ENCODE measurements at places on chromosomes 12 and 14.

DNA sequence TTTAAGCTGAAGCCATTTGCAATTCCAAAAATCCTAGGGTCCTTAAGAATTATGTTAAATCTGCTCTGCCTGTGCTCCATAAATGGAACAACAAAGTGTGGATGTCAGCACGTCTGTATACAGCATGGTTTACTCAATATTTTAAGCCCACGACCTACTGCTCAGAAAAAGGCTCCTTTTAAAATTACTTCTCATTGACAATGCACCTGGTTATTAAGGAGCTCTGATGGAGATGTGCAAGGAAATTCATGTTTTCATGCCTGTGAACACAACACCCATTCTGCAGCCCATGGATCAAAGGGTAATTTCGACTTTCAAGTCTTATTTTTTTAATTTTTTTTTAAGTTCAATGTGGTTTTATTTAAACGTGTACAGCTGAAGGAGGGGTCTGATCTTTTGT is 48.1 kb downstream of the FBXO33 start:
- no peak for DNase-seq

DNA sequence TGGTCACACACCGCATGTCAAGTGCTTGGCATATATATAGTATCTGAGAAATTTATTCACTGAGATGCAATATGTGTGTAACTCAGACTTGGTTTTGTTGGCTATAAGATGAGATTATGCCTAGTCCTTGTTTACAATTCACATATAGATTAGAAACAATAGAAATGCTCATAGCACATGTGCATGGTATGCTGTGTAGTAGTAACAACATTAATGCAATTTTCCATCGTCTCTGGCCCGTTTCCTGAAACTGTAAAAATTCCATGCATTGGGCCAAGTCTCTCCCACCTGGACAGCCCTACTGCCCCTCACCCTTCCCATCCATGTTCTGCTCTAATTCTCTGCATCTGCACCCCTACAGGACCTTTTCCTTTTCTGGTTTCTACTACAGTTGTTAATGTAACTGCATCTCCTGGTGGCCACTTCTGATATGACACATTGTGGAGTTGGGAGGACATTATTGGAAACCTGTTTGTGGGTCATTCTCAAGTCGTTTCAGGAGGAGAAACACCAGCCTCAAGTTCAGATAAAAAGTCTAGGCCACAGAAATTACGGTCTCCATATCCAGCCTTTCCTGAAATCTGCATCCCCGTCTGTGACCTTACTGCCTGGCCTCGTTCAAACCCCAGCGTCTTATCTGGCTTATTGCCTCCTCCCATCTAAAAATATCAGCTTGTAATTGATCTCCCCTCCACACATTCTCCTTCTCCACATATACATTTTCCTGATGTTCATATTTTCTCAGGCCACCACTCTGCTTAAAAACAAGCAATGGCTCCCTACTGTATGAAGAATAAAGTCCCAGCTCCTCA is 37.5 kb downstream of the EMP1 start:
- DNase-seq = peak; percentile 15

- no peak for DNase-seq
Observed at GRCh38 chr12:69978020-69978419, 153.0 kb downstream of the MYRFL start.

- DNase-seq = peak; percentile 99
Observed at GRCh38 chr14:106417224-106418049, 891.1 kb downstream of the TMEM121 start.

DNA sequence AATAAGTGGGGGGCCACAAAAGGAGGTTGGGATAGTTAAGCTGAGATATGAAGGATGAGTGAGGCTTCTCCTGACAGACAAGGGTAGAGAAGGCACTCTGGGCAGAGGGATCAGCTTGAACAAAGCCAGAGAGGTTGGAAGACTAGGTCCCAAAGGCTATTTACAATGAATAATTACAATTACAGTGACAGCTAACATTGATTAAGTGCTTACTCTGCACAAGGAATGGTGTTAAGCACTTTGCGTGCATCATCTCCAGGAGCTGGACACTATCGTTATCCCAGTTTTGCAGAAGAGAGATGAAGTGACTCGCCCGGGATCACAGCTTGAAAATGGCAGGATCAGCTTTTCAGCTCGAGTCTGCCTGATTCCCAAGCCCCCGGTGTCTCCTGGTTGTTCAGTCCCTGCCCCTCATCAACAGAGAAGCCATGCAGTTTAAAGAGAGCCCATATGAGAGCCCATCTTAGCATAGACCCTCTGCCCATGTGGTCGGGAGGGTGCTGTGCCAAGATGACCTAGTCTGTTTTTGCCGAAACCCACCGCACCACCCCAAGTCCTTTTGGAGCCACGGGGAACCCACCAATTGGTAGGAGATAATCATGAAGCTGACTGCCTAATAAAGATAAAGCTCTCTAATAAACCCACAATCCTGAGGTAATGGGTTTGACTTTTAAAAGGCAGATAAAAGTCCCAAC is 89.9 kb upstream of the HSPB8 start:
- no peak for DNase-seq

- DNase-seq = no peak
Observed at GRCh38 chr14:53368711-53369201, 215.6 kb upstream of the DDHD1 start.

DNA sequence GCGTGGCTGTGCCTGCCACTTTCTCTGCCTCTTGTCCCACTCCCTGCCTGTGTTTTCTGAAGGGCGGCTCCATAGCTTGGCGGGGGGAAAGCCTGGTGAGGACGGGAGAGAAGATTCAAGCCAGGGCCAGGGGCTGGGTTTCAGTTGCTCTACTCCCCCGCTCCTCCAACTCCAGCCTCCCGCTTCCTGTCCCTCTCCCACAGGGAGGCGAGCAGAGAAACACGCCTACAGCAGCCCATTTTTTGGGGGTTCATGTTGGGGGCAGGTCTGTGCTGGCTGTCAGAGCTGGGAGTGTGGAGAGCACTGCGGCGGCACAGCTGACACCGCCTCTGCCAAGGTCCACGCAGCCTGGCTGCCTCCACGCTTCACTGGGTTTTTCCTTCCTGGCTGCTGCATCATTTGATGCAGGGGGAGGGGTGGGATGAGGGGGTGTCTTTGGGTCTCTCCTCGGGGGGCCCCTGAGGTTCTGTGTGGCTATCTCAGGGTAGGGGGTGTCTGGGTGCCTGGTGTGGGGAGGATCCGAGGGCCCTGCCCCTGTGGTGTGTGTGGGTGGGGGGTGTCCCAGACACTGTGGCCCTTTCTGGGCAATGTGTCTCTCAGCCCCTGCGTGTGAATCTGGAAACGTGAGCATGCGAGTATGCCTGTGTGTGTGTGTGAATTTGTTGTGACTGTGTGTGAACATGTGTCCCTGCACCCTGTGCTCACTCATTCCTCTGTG is 10.7 kb upstream of the KRT80 start:
- no peak for DNase-seq

All from stimulated activated CD4-positive, alpha-beta T cell treated with anti-CD3 and anti-CD28 coated beads, Interleukin-12 subunit alpha, Interleukin-12 subunit beta, amount 100 ng/mL, for 48 hours (primary cell).